ENCODE measurements at places on chromosomes 5 and 9.
A peak's percentile ranks its signal among the peaks of the same experiment; 100 is the strongest.

DNA sequence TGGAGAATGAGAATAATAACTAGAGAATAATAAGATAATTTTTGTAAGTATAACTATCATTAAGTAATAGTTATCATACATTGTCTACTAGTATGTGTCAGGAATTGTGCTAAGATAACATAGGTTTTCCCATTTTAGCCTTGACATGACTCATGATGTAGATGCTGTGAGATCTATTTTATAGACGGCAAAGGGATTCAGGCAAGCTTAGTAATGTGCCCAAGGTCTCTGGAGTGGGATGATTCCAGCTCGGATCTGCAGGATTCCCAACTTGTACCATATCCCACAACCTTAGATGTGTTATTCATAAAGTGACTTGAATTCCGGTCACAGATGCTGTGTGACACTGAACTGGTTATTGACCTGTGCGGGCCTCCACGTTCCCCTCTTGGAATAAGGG lies 51.5 kb downstream of the IL31RA start:
- no peak for DNase-seq

DNA sequence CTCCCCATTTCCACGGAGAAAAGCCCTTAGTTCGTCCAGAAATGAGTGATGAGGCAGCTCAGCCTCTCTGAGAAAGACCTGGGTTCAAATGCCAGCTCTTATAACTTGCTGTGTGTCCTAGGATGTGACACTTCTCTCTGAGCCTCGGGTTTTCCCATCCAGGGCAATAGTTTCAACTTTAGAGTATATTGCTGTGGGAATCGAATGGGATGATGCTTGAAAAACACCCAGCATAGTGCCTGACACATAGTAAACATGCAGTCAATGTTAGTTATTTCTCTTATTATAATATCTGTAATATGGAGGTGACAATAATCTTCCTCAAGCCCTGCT lies 430 bp upstream of the MAPKAP1 start:
- no peak for DNase-seq

- DNase-seq, result no peak
Measured at GRCh38 chr9:3696368-3696767, 170.6 kb upstream of the RFX3 start.

DNA sequence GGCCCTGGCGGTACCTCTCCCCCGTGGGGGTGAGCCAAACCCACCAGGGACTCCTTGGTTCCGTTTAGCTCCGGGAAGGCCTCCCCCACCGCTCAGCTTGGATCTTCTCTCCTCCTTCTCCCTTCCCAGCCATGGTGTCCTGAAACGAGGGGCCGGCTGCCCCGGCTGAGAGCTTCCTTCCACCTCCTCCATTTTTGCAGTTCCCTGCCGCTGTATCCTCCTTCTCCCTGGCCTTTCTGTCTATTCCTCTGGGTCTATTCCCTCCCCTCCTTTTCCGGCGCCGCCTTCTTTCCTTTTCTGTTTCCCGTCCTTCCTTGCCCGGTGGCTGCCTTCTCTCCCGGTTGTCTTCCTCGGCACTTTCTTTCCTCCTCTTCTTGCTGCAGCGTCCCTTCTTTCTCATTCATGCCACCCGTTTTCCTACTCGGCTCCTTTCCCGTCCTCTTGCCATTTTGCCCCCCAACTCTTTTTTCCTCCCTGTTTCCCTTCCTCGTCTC lies 110.4 kb downstream of the LIFR start:
- no peak for DNase-seq

- DNase-seq, result no peak
Measured at GRCh38 chr5:24602188-24602587, 42.6 kb downstream of the CDH10 start.

DNA sequence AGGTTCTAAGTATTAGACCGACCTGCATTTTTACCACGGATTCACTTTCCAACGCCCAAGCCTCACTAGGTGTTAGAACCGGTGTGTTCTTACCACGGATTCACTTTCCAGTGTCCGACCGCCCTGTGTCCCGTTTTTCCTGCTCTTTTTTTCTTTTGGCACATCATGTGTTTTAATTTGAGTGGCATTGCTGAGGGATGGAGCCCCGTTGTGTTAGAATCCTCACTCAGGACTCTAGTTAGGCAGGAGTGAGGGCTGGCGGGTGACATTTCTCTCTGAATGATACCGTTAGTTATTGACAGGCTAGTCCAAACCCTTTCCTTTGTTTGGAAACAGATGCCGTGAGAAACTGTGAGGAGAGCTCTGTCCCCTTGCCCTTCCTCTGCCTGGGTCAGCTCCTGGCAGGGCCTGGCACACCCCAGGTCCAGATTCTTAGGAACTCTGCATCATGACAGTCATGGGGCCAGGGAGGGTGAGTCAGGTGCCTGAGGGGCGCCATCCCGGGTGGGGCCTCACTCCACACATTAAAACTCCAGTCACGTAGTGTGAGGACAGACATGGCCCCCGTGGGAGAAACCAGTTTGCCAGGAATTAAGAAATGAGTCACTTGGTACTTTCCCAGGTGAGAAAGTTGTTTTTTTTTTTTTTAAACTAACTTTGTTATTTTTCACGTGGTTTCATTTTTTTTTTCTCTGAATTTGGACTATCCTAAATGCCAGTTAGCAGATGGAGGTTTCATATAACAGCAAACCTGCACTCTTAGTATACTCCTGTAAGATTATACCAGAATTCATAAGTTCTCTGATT lies 15.8 kb downstream of the EXOC3 start:
- DNase-seq, result peak; percentile 86

- peak; percentile 80 for DNase-seq
Measured at GRCh38 chr9:85212209-85212608, 529.5 kb downstream of the AGTPBP1 start.

DNA sequence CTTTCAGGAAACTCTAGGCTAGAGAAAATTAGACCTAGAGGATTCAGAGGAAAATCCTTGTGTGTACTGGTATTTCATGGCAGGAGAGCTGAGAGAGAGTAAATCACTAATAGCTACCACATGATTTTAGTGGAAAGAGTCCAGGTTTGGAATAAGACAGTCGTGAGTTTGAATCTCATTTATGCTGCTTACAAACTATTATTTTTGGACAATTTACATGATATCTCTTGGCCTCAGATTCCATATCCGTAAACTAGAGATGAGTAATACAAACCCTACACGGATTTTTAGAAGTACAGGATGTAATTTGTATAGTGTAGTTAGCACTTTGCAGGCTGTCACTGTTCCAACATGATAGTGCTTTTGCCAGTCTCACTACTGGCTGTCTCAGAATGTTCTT lies 2.7 kb downstream of the IL31RA start:
- DNase-seq, result peak; percentile 17

GRCh38 chr9:114163517-114163951 lies 8.2 kb downstream of the COL27A1 start:
- peak; percentile 59 for DNase-seq

DNA sequence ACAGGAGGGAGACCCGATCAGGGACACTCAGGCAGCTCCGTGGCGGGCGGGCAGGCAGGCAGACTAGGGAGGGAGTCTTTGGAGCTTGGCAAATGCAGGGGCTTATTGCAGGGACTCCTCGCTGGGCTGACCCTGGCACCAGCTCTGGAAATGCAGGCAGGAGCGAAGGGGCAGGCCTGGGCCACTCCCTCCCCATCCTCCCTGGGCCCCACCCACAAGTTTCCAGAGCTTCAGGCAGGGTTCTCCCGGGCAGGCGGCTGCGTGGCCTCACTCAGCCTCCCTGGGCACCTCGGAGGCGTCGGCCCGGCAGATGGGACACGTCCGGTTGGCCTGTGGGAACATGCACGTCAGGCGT lies 8.5 kb downstream of the RNF44 start:
- no peak for DNase-seq

DNA sequence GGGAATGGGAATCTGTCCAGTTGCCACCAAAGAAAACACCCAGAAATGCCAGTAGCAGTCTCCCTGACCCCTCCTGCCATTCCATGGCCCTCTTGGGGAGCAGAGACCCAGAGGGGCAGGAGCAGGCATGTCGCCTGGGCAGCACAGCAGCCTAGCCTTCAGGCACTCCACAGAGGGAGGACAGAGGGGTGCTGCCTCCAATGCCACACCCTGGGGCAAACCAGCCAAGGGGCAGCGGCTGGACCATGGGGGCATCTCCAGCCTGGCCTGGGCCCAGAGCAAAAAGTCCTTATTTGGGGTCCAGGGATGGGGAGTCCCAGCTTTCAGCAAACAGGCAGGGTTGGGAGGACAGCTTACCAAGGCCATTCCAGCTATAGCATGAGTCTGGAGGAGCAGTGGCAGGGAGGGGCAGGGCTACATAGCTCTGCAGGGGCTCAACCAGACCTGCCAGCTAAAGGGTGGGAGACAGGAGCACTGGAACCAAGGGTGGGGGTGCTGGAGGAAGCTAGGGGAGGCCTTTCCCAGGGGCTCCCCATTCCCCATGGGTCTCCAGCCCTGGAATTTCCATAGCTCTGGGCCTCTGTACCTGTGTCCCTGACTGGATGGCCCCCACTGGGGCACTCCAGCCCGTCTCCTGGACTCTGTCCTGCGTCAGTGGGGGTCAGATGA lies 6.7 kb downstream of the BRD3 start:
- DNase-seq, result no peak

DNA sequence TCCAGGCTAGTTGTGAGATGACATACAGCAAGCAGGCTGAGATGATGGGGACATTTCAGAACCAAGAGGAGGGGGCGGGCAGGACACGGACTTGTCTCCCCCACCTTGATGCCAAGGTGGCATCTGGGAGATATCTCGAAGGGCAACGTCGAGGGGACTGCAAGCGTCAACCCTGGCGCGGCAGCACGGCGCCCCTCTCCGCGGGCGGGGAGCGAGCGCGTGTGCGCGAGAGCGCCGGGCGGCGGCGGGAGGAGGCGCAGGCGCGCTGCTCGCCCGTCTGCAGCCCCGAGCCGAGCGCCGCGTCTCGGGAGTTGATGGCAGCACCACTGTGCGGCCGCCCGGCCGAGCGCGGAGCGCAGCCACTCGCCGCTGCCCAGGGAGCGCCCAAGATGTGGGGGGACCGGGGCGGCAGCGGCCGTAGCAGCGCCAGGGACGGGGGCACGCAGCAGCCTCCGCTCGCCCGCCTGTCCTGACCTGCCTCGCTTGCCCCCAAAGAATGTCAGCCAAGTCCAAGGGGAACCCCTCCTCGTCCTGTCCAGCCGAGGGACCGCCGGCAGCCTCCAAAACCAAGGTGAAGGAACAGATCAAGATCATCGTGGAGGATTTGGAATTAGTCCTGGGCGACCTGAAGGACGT lies at the start of gene PRR16:
Gene PRR16, plus strand, starts transcription at position 310 of the 636 bp plus-strand sequence.
- peak; percentile 94 for DNase-seq

DNA sequence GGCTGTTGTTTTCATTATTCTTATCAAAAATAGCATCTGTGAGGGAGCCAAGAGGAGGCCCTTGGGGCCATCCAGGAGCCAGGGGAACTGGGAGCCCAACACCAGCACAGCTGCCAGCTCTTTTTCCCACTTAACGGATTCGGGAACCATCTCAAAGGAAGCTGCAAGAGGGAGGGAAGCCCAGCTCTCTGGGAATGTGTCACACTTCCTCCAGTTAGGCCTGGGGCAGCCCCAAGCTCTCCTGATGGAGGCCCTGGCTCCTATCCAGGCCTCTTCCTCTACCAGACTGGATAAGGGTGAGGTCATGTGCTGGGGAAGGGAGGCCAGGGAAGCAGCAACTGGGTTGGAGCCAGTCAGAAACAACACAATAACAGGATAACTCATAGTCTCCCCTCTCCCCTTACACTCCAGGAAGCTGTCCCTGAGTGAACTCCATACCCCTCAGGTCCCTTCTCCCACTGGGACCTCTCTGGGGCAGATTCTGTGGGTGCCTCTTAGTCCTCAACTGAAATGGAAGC lies 12.7 kb downstream of the CSF2 start:
- DNase-seq, result peak; percentile 86

DNA sequence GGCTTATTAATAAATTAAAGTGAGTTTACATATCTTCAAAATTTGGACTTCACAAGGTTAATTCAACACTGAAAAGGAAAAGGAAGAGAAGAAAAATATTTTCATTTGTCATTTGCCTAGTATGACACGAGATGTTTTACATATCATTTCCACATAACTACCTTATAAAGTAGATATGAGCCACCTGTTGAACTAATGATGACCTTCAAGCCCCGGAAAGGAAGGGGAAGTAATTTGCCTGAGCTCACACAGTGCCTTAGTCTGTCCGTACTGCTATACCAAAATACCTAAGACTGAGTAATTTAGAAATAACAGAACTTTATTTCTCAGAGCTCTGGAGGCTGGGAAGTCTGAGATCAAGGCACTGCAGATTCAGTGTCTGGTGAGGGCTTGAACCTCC lies 17.9 kb downstream of the CMYA5 start:
- no peak for DNase-seq

DNA sequence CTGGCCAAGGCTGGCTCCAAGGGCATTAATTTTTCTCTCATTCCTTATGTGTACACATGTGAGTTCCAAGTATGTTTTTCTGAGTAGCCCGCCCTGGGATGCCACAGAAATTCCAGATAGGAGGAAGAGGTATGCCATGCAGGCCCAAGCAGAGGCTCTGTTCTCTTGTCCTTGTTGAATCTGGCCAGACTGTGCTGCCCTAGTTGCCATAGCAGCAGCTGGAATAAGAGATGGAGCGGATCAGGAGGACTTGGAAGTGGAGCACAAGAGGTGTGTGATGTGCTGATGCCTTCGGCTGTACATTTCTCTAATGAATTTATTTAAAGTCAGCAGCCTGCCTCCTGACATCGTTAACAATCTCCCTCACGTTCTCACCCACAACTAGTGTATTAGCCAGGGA lies 235.6 kb upstream of the RPS23 start:
- DNase-seq, result no peak

- peak; percentile 68 for DNase-seq
Measured at GRCh38 chr9:133113163-133113948, 7.7 kb downstream of the RALGDS start.

GRCh38 chr9:13548535-13548934 lies 269.0 kb upstream of the MPDZ start:
- DNase-seq, result no peak

DNA sequence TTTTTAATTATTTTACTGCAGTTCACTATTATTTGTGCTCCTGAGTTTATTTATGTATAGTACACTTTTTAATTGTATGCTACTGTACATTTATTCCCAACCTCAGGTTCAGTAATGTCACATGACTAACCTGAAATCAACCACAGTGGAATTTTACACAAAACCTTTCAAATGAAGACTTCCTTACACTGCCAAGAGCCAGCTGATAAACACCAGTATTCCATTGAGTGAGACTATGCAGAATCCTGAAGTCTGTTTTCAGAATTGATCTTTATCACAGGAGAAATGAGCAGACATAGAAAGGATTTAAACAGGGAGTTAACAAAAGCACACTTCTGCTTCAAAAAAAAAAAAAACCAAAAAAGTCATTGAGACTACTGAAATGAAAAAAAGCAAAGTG lies 219.5 kb downstream of the PRR16 start:
- peak; percentile 47 for DNase-seq

GRCh38 chr5:168234133-168234532 lies 57.3 kb upstream of the WWC1 start:
- DNase-seq, result no peak

- DNase-seq, result no peak
Measured at GRCh38 chr5:147245381-147246165, 10.7 kb downstream of the STK32A start.
